Activated naive CD8-positive, alpha-beta T cell treated with anti-CD3 and anti-CD28 coated beads, Interleukin-2, amount 50 U/mL, for 24 hours (primary cell): ENCODE measurements at places on chromosomes 13 and 19.

DNA sequence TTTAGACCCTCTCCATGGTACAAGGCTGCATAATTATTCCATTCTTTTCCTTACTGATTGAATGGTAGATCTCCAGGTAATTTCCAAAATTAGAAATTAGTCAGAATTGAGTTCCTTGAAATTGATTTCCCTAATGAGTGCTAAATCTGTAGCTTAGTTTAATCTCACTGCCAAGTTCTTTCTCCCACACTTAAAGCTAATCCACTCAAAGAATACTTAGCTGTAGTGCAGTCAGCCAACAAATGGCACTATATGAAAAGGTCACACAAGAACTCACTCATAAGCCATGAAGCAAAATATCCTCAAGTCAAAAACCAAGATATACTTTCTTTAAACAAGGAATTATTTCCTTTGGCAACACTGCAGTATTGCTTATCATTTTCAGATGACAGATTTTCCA, 62.0 kb downstream of the XPO4 start:
- no peak for DNase-seq

DNA sequence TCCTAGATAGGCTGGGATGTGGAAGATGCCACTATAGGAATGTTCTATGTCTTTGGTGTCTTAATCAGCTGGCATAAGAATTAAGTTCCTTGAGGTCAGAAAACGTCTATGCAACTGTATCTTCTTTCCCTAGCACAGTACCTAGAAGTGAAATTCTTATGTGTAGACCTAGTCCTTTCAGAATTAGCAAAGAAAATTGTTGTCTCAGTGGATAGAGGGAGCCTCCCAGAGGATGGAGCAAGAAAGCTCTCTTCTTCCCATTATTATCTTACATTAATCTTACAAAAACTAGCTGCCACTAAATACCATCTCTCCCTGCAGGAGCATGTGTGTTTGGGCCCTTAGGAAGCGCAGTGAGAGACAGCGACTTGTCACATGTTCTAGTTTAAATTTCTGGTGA, 11.6 kb downstream of the CLDN10 start:
- DNase-seq, result no peak

GRCh38 chr13:21673789-21674489, 3.1 kb downstream of the FGF9 start:
- peak; percentile 50 for DNase-seq

GRCh38 chr19:21850656-21851255, 14.8 kb upstream of the ZNF43 start:
- DNase-seq, result no peak

DNA sequence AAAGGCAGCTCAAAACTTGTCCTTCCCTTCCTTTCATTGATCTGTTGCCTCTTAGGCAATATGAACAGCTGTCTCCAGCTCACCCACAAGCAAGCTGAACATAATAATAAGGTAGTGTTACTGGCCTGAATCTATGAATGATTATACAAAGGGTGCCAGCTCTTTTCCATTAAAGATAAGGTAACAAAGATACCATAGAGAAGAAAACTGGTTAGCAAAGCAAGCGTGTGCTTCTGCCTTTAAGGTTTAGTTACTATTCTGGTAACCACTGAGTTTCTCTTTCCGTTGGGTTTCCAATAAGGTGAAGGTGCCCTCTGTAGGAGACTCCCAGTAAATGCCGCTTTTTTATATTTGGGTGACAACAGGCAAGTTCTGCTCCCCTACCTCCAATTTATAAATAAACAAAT, 12.1 kb upstream of the DACH1 start:
- DNase-seq, result no peak

- no peak for DNase-seq
Measured at GRCh38 chr13:77305266-77305665, 21.6 kb downstream of the MYCBP2 start.

- no peak for DNase-seq
Measured at GRCh38 chr19:33649627-33650305, 28.0 kb downstream of the CHST8 start.

DNA sequence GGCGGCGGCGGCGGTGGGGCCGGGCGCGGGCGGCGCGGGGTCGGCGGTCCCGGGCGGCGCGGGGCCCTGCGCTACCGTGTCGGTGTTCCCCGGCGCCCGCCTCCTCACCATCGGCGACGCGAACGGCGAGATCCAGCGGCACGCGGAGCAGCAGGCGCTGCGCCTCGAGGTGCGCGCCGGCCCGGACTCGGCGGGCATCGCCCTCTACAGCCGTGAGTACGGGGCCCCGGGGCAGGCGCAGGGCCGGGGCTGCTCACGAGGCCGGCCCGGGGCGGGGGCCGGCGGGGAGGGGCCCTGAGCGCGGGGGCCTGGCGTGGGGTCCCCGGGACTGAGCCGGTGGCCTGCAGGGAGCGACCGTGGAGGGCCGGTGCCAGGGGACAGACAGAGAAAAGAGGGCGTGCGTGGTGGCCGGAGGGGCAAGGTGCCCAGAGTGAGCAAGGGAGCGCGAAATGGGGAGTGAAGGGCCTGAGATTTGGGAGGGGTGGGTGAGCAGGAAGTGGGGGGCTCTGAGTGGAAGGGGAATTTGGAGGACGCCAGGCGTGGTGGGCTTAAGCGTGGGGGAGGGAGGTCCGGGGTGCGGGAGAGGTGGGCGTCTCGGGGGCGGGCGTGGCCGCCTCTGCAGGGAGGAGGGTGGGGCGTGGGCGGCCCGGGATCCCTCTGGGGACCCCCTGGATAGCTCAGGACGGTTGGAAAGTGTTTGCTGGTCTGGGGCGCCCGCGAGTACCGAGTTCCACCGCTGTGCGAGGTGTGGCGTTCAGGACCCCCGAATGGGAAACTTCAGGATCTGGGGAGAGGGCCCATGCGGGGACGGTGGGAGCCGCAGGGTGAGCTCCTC, 575 bp downstream of the CARM1 start:
- peak; percentile 57 for DNase-seq

- DNase-seq, result no peak
Measured at GRCh38 chr19:37082307-37082706, 4.1 kb downstream of the ZNF420 start.

- no peak for DNase-seq
Measured at GRCh38 chr13:60583196-60583888, 186.3 kb downstream of the TDRD3 start.

DNA sequence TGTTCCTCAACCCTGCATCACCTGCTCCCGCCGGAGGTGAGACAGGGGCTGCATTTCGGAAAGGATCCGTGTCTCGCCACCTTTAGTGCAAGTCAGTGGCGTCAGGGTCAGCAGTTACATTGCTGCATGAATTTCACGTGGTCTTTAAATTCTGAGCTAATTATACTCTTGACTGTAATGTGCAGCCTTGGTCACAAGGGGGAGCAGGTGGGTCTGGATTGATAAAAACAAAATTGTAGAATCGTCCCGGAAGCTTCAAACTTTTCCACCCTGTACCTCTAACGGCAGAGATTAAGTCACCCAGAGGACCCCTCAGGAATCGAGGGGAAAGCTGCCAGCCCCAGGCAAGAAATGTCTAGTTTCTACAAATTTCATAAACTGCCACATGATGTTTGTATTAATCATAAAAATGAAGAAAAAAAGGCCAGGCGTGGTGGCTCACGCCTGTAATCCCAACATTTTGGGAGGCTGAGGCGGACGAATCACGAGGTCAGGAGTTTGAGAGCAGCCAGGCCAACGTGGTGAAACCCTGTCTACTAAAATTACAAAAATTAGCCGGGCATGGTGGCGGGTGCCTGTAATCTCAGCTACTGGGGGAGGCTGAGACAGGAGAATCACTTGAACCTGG, 20.2 kb downstream of the BBC3 start:
- peak; percentile 82 for DNase-seq

DNA sequence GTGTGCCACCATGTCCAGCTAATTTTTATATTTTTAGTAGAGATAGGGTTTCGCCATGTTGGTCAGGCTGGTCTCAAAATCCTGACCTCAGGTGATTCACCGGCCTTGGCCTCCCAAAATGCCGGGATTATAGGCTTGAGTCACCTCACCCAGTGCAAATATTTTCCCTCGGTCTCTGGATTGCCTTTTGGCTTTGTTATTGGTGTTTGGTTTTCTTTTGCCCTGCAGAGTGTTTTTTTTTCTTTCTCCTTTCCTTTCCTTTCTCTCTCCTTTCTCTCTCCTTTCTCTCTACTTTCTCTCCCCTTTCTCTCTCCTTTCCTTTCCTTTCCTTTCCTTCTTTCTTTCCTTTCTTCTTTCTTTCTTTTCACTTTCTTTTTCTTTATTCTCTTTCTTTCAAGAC, 33.2 kb downstream of the KDM4B start:
- DNase-seq, result no peak

GRCh38 chr13:102667023-102667422, 27.8 kb downstream of the METTL21C start:
- DNase-seq, result no peak

- no peak for DNase-seq
Measured at GRCh38 chr13:30274083-30274482, 33.3 kb downstream of the KATNAL1 start.

DNA sequence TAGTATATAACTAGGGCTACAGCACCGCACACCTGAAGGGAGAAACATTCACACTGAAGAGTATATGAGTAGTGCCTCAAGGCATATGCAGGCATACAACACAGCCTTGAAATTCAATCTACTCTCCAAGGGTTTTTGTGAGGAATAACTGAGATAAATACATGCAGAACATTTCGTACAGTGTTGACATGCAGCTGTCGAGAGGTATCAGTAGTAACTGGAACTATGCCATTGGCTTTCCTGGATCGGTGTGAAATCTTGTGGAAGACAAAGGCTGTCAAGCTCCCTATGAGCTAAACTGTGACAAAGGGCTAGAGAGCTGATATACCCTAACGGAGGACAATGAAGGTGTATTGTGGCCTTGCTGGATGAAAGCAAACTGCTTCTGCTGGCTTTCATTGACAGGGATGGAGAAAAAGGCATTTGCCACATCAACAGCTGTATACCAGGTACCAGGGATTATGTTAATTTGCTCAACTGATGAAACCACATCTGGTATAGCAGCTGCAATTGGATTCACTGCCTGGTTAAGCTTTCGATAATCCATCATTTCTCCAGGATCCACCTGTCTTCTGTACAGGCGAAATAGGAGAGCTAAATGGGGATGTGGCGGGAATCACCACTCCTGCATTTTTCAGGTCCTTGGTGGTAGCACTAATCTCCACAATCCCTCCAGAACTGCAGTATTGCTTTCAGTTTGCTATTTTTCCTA, 16.3 kb downstream of the MTRF1 start:
- DNase-seq, result no peak

DNA sequence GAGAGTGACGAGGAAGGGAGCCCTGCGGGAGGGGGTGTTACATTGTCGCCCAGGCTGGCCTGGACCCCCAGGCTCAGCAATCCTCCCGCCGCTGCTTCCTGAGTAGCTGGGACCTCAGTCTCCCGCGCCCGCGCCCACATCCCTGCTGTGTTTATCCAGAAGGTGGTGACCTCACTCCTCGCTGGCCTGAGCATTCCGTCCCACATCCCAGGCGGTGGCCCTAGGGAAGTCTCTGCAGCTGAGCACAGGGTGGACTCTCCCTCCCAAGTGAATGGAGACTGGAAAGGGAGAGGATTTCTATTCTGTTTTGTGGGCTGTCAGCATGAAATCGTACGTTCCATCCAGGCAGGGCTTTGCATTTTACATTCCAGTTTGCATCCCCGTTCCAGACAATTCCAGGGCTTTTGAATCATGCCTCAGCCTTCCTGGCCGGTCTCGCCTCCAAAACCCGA, 401 bp upstream of the ZNF765 start:
- peak; percentile 2 for DNase-seq
